ENCODE measurements at places on chromosomes 3 and 15.

DNA sequence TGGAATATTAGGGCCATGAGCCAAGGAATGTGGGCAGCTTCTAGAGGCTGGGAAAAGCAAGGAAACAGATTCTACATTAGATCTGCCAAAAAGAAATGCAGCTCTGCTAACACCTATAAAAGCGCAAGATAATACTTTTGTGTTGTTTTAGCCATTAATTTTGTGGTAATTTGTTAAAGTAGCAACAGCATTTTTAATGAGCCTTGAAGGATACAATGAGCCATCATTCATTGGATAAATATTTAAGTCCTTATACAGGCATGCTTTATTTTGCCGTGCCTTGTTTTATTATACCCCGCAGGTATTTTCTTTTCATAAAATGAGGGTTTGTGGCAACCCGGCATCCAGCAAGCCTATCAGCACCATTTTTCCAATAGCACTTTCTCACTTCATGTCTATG is 15.0 kb downstream of the ARL14 start:
- no peak for DNase-seq

DNA sequence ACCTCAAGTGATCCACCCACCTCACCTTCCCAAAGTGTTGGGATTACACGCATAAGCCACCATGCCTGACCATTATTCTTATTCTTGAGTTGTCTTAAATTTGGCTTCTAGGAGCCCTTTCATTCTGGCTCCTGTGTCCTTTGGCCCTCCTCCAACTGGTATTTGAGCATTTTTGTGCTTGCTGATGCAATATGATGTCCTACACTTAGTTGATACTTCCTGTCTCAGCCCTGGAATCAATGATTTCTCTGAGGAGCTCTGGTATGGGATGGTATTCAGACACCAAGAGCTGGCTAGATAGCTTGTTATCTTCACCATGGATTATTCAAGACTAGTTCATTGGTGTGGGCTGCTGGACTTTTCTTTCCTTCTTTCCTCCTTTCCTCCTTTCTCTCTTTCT is 25.4 kb downstream of the ZNF621 start:
- no peak for DNase-seq

DNA sequence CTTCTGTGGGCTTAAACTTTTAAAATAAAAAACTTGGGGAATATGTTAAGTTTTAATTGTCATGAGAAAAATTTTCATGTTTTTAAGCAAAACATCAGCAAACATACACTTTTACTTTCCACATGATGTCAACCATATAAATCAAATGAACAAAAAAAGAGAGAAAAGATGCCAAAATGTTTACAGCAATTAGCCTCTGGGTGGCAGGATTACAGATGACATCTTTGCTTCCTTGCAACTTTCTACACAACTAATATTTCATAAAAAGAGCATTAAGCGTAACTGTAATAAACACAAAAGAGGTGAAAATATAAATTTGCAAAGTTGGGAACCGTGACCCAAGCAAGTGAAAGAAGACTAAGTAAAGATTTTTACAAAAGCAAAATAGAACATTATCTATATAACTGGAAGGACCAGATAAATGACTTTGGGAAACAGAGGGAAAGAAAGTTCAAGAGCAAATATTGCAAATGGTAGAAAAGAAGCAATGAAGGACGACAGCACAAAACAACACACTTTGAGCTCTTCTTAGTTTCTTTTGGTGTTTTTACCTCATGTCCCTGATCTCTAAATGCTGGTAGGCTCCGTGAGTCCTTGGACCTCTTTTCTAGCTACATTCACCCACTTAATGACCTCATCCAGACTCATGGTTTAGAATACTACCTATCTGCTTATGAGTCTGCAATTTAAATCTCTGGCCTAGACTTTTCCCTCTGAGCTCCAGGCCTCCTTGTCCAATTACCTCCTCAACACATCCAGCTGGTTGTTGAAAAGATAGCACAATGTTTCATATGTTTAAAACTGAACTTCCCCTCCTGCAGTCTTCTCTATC is 9.4 kb downstream of the TP53BP1 start:
- no peak for DNase-seq

GRCh38 chr3:61683549-61684236 is 122.3 kb downstream of the PTPRG start:
- no peak for DNase-seq

DNA sequence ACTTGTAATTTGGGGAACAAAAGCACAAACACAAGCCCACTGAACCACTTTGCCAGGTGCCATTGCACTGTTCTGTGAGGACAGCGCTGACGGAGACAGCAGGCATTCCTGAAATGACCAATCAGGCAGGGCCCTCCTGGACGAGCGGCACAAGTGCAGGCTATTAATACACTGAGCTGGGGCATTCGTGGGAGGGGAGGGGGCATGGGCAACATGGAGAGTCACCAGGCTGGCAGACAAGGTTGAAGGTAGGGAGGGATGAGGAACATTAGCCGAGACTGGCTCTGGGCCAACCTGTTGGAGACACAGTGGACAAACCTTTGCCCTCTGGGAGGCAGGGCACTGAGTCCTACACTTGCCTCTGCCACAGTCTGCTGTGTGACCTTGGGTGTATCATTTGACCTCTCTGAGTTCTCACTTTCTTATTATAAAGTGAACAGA is 45.6 kb downstream of the NOX5 start:
- no peak for DNase-seq

GRCh38 chr3:62097121-62097520 is 276.2 kb downstream of the FEZF2 start:
- no peak for DNase-seq

Measured in NCI-H1092 treated with DMSO at 0.1 percent for 48 hours (cell line).